ENCODE measurements at places on chromosomes 4 and X.

DNA sequence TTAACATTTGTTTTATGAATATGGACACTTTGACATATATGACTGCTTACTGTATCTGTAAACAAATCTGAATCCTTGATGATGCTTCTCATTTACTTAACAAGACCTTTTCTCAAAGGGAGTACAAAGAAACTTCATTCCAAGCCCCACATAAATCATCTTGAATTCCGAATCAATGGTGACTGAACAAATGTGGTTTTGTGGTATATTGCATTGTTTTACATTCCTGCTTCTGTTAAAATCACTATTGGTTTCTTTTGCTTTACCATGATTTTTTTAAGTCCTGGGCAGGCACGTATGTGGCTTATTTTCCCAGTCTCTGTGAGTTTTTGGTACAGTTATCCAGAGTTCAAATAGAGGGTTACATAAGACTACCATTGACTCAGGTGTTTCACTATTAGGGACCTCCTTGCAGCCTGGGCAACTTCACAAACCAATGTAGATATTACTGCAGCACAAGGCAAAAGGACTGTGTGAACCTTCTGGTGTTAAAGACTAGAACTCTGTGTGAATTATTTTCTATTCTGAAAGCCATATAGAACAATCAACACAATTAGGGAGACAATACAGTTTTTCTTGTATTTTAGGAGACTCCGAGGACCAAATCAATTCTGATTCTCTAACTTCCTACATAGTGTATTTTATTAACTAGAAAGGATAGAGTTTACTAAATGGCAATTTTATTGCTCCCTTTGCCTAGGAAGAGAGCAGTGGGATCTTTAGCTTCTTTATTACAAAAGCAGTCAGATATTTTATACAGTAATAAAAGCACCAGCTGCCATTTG lies 196.4 kb downstream of the GALNTL6 start:
- DNase-seq, result no peak

DNA sequence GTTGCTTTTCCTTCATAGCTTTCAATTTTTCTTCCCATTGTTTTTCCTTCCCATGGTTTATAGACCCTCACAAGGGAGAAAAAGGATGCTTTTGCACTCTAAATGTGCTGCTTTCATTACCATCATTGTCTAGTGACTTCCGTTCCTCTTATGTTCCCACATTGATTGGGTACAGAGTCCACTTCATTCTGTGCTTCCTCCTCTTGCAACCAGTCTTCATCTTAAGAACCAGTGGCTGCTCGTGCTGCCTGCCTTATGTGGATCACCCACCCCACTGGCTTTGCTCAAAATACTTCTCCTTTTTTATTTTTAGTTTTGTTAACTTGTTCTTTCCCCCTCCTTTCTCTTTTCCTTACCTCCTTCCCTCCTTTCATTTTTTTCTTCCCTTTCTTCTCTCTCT lies 76.5 kb upstream of the BOD1L1 start:
- DNase-seq, result no peak

GRCh38 chr4:99202536-99202935 lies 16.5 kb downstream of the ADH6 start:
- DNase-seq, result no peak

GRCh38 chr4:107906458-107907100 lies 24.8 kb upstream of the CYP2U1 start:
- no peak for DNase-seq

- DNase-seq, result no peak
Measured at GRCh38 chrX:105266456-105266855, 46.0 kb upstream of the TEX13A start.

DNA sequence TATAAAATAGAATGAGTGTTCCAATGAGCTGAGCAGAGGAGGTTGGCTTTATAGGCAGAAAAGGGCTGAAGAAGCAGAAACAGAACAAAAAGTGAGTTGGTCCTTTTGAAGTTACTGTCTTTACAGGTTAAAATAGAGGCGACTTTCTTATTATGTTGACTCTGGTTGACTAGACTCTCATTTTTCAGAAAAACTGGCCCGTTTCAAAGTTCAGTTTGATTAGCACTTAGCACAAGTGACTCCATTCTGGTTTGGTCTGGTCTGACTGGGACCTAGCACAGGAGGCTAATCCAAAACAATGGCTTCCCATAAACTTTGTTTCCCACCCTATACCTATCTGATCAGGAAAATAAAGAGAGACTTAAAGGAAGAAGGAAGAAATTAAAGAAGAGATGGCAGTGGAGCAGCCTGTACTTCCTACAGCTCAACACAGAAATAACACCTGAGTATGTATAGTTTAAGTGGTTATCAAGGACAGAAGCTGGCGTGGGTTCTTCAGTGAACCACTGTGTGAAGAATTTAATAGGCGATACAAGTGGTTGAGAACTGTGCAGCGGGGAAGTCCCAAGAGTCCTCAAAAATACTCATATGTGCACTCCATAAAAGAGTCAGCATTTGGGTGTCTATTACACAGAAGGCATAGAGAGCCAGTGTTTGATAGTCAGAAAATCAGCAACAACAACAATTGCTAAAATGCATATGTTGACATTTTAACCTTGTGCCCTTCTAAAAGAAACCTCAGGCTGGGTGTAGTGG lies 554.8 kb upstream of the HTR2C start:
- DNase-seq, result no peak

GRCh38 chr4:157818946-157819692 lies 353.7 kb downstream of the GASK1B start:
- DNase-seq, result no peak

DNA sequence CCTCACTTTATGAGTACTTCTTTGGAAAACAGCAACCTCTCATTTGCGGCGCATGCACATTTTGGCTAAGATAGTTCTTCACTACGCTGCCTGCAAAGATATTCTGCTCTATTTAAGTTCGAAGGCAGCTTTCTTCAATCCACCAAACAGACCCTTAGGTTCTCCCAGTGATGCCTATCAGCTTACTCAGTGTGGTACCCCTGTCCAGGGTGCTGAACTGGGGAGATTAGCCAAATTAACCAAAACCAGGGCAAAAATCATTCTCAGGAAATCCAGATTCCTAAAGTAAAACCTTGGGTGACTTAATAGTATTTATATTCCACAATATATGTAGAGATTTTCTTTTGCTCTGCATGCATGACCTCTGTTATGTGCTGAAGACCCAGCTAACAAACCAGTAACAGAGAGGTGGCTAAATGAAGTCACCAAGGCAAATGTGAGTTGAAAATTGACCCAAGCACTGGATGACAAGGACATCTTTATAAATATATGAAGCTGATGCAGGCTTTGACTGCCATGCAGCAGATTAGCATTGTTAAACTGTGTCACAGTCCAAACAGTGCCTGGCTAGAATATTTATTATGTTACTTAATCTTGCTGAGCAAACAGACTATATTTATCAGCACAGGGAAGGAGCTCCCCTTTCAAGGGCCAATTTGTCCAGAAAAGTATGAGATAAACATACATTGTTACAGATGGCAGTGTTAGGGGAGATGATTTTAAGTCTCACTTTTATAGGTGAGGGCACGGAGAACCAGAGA lies 418.2 kb downstream of the STIM2 start:
- no peak for DNase-seq

- DNase-seq, result peak; percentile 41
Measured at GRCh38 chrX:48945517-48946348, 11.7 kb downstream of the OTUD5 start.

GRCh38 chrX:11641349-11642065 lies 24.2 kb downstream of the ARHGAP6 start:
- DNase-seq, result no peak

- DNase-seq, result no peak
Measured at GRCh38 chr4:4387531-4388310, 819 bp downstream of the NSG1 start.

GRCh38 chr4:3302173-3302785 lies 9.5 kb downstream of the RGS12 start:
- DNase-seq, result no peak

DNA sequence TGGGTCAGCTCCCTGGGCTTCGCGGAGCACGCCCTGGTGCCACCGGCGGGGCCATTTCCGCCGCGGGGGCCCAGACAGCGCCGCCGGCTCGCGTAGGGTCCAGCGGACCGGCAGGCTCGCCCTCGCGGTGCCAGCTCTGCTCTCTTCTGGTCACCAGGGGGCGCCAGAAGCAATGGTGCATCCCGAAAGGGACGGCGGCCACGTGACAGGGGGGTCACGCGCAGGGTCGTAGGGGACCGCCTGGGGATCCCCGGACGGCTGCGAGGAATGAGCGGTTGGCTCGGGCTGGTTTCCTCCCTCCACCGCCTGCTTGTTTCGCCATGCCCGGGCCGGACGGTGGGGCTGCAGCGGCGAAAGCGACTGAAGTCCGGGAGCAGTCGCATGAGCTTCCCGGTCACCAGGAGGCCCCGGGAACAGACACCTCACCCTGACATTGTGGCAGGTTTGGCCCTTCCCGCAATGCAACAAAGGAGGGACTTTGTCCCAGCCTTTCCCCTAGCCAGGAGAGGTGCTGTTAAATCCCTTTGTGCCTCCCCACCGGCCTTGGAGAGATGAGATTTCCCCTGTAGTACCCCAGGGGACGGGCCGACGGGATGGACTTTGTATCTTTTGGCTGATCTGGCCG lies 15.8 kb downstream of the ZCCHC12 start:
- DNase-seq, result peak; percentile 27

DNA sequence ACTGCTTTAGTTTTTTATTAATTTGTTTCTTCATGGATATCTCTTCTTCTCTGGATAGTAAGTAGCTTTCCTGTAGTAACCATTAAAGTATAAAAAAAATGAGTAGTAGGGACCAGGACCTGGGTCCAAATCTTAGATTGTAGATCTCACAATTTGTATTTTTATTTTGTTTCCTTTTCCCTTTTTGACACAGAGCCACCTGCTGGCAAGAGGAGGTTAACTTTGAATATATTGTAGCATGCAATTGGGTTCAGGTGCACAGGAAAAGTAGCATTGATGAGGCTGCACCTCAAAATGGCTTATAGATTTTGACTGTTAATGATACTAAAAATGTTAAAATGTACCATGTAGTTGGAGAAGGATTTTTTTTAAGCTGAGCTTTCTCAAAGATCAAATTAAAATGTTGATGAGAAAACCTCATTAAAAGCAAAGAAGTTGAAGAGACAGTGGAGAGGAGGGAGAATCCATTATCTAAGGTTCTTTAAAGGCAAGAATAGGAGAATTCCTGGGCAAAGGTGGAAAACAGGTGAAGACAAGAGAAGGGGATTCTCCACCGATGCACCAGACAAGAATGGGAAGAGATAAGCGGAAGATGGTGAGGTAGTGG lies 48.3 kb upstream of the HPGDS start:
- DNase-seq, result no peak

DNA sequence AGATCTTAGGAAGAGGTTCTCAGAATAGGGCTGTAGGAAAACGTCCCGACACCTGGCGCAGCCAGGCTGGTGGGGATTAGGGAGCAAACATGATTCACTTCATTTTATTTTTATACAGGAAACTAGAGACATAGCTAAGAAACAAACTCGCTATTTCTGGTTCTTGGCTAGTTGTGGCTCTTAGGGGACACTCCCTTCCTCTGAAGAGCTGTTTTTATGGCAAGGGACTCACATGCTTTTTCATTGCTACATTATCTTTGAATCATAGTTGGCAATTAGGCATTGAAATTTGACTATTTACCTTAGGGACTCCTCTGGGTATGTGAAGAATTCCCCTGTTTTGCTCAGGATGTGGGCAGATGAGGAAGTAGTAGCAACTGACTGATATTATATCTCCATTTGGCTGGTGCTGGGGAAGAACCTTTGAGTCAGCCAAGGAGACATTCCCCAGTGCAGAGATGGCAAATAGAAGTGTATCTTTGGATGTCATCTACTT lies 174.5 kb downstream of the SMIM20 start:
- DNase-seq, result no peak

- no peak for DNase-seq
Measured at GRCh38 chr4:145176641-145177432, 3.6 kb downstream of the OTUD4 start.

DNA sequence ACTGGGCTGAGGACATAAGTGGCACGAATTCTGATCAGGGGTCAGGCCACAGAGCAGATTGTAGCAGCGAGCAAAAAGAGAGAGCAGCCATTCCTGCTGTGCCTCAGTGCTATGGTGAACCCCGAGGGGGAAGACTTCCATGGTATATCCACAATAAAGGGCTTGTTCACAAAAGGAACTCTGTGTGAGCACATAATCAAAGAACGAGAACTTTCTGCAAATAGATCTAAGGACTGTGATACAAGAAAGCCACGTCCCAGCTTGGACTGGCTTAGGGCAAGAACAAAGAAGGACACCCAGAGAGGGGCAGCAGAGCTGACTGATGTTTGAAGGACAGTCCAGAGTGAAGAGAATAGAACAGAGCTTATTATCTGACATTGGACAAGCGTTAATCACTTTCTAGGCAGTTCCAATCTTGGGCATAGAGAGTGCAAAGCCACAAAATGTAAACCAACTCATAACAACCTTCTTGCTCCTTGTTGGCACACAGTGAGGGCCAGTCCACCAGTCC lies 24.0 kb downstream of the PPEF2 start:
- DNase-seq, result no peak

DNA sequence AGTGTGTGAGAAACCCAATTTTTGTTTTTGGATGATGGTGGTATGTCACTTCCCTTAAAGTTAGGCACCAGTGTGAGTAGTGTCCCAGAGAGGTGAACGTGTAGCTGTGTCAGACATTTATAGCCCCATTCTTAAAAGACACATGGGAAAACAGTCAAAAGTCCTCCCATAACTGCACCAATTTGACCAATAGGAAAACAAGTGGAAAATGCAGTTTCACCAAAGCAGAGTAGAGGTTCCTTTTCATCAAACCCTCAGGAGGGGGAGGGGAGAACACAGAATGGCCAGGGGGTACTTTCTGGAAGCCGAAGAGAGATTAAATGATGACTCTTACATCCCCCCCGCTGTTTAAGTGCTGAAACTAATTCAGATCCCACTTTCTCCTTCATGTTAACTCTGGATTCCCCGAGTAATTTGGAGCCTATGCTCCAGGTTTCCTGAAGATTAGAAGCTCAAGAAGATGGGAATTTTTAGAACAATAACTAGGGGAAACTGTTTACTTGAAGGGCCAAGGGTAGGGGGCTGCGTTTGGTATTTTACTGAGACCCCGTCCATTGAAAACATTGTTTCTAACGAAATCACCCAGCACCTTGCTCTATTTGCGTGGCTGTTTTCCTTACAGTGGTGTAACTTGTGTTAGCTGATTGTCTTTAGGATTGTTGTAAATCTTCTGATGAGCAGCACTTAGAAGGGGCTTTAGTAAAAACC lies 2.1 kb upstream of the LEF1 start:
- no peak for DNase-seq

DNA sequence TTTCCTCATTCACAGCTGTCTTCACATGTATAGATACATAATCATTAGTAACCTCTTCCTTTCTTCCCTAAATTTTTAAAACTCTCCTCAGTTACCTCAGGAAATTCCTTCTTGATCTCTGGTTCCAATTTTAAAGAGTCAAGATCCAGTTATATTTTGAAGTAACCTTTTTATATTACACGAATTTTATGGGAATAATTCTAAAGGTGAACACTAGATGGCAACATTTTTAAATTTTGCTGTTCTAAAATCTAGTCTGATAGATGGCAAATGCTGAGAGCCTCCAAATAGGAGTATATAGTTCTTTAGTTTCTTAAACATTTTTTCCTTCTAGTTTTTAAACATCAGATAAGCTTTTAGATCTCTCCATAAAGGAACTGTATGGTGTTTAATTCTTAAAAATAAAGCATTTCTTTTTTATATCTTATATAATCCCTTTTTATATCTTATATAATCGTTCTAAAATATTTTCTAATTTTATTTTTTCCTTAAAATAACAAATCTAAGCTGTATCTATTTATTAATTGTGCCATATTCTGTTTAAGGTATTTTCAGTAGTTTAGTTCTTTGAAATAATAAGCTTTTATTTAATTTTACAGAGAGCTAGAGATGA lies 37.9 kb upstream of the PAPSS1 start:
- DNase-seq, result peak; percentile 4

GRCh38 chr4:111618908-111619307 lies 526.3 kb upstream of the FAM241A start:
- no peak for DNase-seq

- no peak for DNase-seq
Measured at GRCh38 chrX:73812256-73812655, 249.3 kb downstream of the CHIC1 start.
